Astrocyte of the cerebellum (primary cell): ENCODE measurements at places on chromosomes 5 and 9.

GRCh38 chr5:74766418-74766848 is 484 bp downstream of the GFM2 start:
- no peak for DNase-seq

DNA sequence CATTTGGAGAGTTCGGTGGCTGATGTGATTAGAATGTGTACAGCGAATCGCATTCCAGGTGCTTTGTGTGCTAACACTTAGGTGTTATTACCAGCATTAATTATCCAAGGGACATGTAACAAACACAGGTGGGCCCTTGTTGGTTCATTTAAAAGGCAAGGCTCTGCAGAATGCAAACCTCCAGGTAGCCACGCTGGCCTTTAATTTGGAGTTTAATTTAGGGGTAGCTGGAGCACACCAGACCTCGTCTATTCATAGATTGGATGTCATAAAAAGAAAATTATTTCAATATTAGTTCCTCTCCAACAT is 191.1 kb downstream of the MAT2B start:
- no peak for DNase-seq

GRCh38 chr5:72848474-72849428 is 32.3 kb downstream of the TNPO1 start:
- DNase-seq, result no peak

GRCh38 chr5:127840198-127840524 is 137.0 kb downstream of the CCDC192 start:
- no peak for DNase-seq
